Stimulated activated CD8-positive, alpha-beta memory T cell treated with anti-CD3 and anti-CD28 coated beads, Interleukin-7, amount 100 ng/mL, for 1 hour (primary cell): ENCODE measurements at places on chromosomes 3 and 15.

- no peak for DNase-seq
These were observed 309.7 kb upstream of the TPRG1 start for GRCh38 chr3:188861842-188862744.

GRCh38 chr3:134437211-134437752 lies 48.5 kb downstream of the ANAPC13 start:
- no peak for DNase-seq

DNA sequence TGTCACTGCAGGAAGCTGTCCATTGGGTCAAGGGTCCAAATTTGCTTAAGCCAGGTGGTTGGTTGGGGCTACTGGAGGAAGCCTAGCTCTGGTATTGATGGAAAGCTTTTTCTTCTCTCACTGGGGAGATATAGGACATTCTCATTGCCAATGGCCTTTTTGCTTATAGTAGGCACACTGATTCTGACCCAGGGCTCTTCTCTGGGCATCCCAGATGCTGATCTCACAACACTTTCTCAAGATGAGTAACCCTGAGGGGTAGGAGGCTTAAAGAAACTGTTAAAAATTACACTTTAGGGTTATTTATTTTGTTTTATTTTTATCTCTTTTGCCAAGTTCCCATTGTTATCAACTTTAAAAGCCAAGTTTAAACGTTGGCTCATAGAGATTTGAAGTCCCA lies 337.8 kb downstream of the LRRC3B start:
- no peak for DNase-seq

- no peak for DNase-seq
These were observed 181.6 kb downstream of the ADAMTSL3 start for GRCh38 chr15:83835479-83835878.

GRCh38 chr3:189754356-189754755 lies 123.2 kb downstream of the TP63 start:
- DNase-seq: no peak

GRCh38 chr15:77527831-77528231 lies 104.9 kb downstream of the LINGO1 start:
- no peak for DNase-seq

- no peak for DNase-seq
These were observed 49.1 kb upstream of the TPRG1 start for GRCh38 chr3:189122526-189123205.

DNA sequence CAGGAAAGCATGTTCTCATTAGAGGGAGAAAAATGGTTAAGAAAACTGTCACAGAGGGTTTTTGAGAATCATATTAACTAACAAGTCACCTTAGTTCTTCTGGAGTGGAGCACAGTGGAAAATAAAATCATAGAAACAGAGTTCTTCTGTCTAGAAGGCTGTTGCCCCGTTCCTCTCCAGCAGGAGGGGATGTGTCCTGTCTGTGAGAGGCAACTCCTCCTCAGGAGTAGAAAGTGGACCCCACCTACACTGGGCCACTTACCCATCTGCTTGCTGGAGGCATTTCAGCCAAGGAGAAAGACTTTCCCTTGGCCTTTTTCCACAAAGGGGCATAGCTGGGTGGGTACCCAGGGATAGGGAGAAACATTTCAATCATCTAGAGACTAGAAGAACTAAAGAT lies 106.6 kb downstream of the SSR3 start:
- DNase-seq: no peak

GRCh38 chr3:195195321-195196209 lies 75.4 kb downstream of the XXYLT1 start:
- no peak for DNase-seq

- no peak for DNase-seq
These were observed 78.5 kb upstream of the RBMS3 start for GRCh38 chr3:29202378-29202777.

DNA sequence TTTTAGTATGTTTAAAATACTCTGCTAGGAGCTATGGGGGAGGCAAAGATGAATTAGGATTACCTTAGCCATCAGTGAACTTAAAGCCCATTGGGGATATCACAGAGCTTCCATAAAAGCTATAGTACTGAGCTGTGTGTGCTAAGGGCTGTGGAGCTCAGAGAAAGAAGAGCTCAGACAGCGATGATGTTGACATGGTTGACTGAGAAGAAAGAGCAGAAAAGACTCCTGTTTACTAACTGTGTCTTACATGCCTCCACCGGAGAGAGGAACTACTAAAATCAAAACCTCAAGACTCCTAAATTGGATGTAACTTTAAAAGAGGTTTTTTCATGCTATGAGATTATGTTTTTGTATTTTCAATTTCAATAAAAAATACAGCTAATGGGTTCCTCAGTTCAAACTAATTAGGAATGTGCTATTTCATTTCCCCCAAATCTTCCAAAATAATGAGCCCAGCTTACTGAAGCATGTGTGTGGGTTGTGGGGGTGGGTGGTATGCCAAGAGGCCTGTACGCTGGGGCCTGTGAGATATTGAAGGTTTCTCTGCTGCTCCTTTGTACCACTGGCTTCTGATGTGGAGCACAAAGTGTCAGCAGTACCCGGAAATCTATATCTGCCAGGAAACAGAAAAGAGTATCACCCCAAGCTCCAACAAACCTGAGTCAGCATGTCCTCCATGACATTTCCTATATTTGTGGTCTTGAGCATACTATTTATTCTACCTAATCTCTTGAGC lies 22.7 kb downstream of the DGKG start:
- no peak for DNase-seq

GRCh38 chr3:45864760-45865519 lies 21.4 kb upstream of the CCR9 start:
- no peak for DNase-seq

GRCh38 chr3:129365296-129366136 lies 62.9 kb downstream of the EFCAB12 start:
- no peak for DNase-seq

- DNase-seq: no peak
These were observed 52.4 kb downstream of the IL1RAP start for GRCh38 chr3:190566043-190566933.

DNA sequence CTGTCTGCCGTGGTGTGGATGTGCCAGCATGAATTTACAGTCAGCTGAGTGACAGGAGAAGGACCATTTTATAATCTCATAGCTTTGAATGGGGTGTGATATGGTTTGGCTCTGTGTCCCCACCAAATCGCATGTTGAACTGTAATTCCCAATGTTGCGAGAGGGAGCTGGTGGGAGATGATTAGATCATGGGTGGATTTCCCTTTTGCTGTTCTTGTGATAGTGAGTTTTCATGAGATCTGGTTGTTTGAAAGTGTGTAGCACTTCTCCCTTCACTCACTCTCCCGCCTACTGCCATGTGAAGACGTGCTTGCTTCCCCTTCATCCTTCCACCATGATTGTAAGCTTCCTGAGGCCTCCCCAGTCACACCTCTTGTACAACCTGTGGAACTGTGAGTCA lies 111.9 kb upstream of the CHD2 start:
- no peak for DNase-seq

GRCh38 chr15:25427861-25428260 lies 11.0 kb downstream of the UBE3A start:
- DNase-seq: no peak

- no peak for DNase-seq
These were observed 136.5 kb upstream of the TBL1XR1 start for GRCh38 chr3:177333533-177334520.

DNA sequence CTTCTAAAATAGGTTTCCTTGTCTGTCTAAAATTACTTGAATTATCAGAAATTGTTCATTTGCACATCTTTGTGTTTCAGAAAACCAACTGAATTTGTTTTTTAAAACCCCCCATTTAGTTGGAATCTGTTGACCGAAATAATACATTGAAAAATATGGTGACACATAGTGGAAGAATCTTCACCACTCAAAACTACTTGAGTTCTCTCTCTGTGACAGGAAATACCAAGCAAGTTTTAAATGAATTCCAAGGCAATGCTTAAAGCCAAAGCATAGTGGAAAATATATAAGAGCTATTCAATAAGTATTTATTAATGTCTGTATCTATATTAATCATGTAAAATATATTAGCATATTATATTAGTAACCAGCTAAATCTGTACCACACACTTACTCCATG lies 224.9 kb upstream of the COL8A1 start:
- DNase-seq: no peak

DNA sequence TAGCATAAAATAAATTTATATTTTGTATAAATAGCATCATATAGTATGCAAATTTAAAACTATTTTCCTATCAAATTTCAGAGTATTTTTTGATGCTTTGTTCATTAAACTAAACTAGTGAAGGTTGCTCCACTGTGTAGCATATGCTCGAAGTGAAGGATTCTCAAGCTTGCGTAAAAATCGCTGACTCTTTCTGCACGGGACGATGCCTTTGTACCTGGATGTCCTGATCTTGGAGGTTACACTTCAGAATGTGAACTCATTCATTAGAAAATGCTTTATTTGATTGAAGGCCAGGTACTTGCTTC lies 305.0 kb downstream of the WDR72 start:
- DNase-seq: no peak

DNA sequence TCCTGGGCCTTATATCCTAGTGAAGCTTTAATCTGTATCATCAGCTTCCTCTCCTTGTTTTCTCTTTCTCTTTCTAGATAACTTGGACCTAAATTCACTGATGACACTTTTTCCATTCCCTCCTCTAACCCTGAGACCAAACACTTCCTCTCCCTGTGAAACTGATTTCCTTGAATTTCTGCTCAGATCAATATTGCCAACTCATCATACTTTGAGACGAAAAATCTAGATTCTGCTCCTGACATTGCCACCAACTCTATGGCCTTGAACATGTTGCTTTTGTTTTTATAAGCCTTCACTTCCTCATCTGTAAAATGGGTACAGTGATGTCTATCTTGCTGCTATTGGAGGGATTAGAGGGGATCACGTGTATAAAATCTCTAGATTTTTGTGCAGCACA lies 42.7 kb upstream of the RASGRF1 start:
- DNase-seq: no peak

DNA sequence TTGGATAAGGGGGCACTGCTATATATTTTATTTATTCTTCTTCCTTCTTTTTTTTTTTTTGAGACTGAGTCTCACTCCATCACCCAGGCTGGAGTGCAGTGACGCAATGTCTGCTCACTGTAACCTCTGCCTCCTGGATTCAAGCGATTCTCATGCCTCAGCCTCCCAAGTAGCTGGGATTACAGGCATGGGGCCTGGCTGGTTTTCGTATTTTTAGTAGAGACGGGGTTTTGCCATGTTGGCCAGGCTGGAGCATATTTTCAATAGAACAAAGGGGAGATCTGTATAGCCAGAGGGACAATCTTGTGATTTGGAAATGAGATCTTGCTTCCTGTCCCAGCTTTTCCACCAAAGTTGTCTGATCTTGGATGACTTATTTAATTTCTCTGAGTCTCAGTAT lies 133.1 kb upstream of the ABHD17C start:
- no peak for DNase-seq

GRCh38 chr15:50046867-50047266 lies 72.2 kb downstream of the ATP8B4 start:
- no peak for DNase-seq
